ENCODE measurements at places on chromosomes 1 and 21.

- no peak for DNase-seq
Measured at GRCh38 chr1:161115132-161115711, 2.6 kb downstream of the PFDN2 start.

- no peak for DNase-seq
Measured at GRCh38 chr1:21573971-21574465, 64.8 kb downstream of the ALPL start.

GRCh38 chr1:189787201-189787600, 690.5 kb downstream of the BRINP3 start:
- DNase-seq = no peak

DNA sequence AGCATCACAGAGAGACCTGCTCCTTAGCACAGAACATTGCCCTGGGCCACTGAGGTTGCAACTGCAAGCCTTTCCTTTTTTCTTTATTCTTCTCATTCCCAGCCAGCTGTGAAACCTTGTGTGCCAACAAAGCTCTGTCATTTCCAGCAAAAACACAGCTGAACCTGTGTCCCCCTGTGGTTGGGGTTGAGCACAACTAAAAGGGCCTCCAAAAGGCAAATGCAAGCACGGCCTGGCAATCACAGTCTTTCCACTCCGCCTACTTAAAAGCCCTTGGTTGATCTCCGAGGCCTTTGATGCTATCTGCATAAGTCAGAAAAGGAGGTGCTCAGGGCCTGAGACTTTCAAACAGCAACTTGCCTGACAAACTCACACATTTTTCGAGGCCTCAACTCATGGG, 32.7 kb downstream of the SUSD4 start:
- no peak for DNase-seq

- peak; percentile 51 for DNase-seq
Measured at GRCh38 chr1:37930246-37931101, 16.4 kb downstream of the INPP5B start.

DNA sequence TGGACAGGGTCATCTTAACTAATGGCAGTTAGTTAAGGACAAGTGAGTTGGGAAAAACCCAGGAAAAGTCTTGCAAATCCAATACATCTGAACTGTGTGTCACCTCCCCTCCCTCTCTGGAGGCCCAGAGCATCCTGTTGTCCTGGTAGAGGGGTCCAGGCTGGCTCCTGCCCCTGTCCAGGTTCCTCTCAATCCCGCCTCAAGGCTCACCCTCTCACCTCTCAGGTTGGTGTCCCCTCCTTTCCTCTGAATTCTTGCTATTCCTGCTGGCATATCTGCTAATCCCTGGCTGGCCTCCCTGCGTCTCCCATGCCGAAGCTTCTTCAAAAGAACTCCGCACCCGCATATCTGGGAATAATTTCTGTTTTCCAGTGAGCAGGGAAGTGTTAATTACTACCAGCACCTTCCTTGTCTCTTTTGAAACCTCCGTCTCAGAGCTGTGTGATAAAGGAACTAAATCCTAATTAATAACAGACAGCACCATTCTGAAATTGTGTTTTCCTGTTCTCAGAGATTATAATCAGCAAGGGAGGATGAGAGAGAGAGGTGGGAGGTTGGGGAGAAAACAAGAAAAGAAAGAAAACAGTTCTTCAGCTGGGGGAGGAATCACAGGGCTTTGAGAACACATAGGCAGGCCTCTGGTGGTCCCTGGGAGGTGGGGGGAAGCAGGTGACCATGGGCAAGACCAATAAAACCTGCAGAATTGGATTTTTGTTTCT, 568.0 kb downstream of the PTPRU start:
- DNase-seq = no peak

DNA sequence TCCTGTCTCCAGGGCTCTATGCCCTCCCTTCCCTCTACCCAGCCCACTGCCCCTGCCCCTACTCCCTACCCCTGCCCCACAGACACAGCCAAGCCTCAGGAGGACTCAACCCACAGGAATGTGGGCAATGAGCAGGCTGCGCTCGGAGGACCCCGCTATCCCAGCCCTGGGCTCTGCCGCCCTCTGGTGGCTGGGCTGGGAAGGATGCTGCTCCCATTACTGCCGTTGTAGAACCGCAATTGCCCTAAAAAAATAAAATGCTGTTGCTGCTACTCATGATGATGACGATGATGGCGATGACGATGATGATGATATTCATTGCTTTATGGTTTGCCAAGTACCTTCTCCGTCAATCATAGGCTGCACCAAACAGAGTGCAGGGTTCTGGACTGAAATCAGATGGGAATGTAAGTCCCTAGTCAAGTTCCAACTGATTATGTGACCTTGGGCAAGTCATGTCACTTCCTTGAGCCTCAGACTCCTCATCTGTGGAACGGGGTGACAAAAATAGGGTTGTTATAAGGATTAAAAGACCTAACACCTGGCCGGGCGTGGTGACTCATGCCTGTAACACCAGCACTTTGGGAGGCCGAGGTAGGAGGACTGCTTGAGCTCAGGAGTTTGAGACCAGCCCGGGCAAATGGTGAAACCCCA, 24.6 kb downstream of the ARHGEF19 start:
- DNase-seq = peak; percentile 77

DNA sequence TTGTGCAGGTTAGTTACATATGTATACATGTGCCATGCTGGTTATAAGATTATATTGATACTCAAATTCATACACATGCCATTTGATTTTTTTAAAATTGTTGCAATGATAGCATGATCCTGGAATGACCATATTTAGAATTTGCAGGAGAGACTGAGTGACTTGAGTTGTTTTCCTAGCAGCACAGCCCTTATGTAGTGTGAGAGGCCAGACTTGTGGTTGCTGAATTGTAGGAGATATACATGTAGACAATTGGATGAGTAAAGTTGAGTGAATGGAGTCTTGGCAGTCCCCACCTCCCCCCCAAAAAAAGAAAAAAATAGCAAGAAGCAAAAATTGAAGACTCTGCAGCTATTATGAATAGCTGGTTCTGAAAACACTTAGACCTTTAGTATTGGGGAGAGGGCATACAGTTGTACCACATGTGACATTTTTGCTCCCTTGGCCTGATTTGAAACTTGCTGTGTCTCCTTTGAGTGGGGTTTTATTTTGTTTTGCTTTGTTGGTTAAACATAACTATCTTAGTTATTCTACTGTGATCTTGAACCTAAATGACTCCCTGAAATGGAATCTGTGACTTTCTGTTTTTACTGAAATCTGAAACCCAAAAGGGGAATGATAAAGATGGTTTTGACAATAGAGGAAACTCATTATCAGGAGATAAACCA, 280.3 kb downstream of the HMCN1 start:
- DNase-seq = no peak

GRCh38 chr1:212042436-212042835, 6.9 kb downstream of the DTL start:
- no peak for DNase-seq

DNA sequence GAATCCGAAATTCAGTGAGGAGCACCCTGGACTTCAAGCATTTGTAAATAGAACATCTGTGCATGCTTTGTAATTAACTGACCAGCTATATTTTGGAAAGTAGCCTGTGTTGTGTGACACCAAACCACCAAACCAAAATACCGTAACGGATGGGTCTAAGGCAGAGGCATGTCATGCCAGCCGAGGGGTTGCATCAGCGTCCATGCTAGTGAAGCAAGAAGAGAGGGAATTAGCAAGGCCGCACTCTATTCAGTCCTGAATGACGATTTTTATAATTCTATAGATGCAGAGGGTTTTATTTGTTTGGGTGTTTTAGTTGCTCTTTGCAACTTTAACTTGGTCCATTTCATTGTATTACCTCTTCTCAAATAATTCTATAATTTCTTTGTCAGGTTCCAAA, 116.8 kb upstream of the SMYD2 start:
- DNase-seq = no peak

DNA sequence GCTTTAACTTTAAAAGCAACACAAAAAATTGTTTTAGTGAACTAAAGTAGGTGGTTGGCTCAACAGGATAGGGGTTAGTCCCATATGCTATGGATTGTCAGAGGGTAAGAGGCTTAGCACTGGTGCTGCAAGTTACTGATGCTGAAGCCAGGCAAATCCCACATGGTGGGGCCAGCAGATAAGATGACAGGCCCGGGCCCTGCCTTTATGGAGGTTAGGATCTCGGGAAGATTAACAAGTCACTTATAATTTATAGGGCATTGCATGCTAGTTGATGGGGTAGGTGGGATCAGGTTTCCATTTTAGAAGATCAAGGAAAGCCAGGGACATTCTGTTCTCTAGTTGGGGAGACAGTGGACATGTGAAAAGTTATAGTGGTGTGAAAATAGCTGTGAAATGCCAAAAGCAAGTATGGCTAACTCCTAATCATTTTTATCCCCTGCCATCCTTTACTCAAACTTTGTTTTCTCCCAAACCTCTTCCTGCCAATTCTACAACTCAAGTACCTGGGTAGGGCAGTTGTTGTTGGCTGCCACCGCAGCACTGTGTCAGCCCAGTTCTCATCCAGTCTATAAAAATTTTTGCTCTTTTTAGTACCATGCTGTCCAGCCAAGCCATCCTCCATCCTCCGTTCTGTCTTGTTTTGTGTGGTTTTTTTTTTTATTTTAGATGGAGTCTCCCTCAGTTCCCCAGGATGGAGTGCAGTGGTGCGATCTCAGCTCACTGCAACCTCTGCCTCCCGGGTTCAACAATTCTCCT, 10.3 kb downstream of the CHAF1B start:
- DNase-seq = no peak

Measured in stimulated activated CD4-positive, alpha-beta T cell treated with anti-CD3 and anti-CD28 coated beads, Interleukin-4, amount 100 ng/mL, for 4 hours (primary cell).